Dermis blood vessel endothelial cell (primary cell): ENCODE measurements at places on chromosomes 4 and X.

- no peak for DNase-seq
Observed at GRCh38 chr4:138239491-138239890, 2.7 kb downstream of the SLC7A11 start.

DNA sequence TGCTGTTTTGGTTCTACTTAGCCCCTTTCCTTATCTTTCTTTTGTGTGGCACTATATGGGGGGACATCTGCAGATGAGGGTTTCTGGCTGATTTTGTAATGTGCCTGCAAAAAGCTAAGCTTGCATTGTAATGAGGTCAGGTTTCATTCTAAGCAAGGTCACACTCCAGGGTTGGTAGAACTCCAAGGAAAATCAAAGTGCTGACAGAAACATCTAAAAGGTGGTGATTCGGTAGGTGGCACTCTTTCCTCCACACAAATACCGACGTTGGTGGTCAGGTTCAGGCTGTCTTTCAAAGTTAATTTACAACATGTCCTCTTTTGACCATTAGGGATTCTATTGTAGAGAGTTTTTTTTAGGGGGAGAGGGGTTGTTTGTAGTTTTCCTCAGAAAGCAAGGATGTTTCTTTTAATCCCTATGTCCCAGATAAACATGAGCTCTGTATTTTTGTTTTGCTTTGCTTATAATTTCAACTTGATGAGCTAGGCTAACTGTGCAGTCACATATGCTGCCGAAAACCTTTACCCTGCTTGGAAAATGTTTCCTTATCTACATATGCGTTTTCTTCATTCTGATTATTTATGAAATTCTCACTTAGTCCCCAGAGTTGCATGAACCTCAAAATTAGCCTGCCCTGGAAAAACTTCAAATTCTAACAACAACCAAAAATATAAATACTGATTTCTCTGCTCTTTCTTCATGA is 434.2 kb downstream of the PPARGC1A start:
- DNase-seq, result no peak

GRCh38 chr4:146340798-146341197 is 126.5 kb downstream of the REELD1 start:
- peak; percentile 48 for DNase-seq

DNA sequence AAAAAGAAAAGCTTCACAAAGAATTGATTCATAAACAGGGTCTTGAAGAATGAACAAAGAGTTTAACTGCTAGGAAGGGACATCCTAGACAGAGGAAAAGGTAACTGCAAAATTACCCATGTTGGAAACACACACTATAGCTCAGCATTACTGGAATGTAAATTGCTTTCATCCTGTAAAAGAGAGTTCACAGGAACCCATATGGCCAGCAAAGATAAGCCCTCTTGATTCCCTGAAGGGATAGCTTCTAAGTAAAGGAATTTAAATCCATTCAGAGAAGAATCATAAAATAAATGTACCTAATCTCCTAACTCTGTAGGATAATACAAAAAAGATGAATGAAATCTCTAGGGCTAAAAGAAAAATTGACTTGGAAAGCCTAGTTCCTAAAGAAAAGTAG is 107.1 kb upstream of the INTU start:
- no peak for DNase-seq

- no peak for DNase-seq
Observed at GRCh38 chr4:48149827-48150370, 15.8 kb upstream of the TXK start.

DNA sequence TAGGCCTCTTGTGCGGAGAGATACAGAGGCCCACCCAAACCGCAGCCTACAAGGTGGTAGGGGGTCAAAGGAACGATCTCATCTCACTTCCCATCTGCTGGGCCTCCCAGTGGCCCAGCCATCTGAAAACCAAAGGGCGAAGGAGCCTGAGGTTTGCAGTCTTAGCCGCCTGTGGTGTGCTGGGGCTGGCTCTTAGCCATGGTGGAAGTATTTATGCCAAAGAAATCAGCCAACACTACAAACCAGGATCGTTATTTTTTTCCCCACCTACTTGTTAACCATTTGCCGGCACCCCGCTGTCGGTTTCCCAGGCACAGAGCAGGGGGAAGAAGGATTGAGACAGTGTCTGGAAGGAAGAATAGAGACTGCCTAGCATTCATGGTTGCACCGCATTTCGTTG is 30.9 kb upstream of the CDKL5 start:
- no peak for DNase-seq

DNA sequence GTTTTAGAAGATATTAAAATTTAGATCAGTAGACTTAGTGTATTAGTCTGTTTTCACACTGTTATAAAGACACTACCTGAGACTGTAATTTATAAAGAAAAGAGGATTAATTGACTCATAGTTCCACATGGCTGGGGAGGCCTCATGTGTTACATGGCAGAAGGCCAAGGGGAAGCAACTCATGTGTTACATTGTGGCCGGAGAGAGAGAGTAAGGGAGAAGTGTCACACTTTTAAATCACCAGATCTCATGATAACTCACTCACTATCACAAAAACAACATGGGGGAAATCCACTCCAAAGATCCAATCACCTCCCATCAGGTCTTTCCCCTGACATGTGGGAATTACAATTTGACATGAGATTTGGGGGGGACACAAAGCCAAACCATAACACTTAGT is 1159.7 kb upstream of the PCDH7 start:
- no peak for DNase-seq

GRCh38 chr4:180960743-180961401 is 1282.3 kb upstream of the TENM3 start:
- DNase-seq, result no peak

GRCh38 chr4:176441594-176441993 is 121.8 kb downstream of the SPCS3 start:
- no peak for DNase-seq

- DNase-seq, result no peak
Observed at GRCh38 chrX:112163906-112164305, 81.3 kb upstream of the TRPC5 start.

GRCh38 chr4:55038176-55038890 is 87.1 kb downstream of the KDR start:
- peak; percentile 72 for DNase-seq

- DNase-seq, result peak; percentile 67
Observed at GRCh38 chr4:127870688-127871087, 10.0 kb upstream of the PLK4 start.

GRCh38 chrX:110055616-110056015 is 52.7 kb downstream of the TMEM164 start:
- no peak for DNase-seq

- no peak for DNase-seq
Observed at GRCh38 chr4:139171876-139172691, 4.9 kb downstream of the ELF2 start.

DNA sequence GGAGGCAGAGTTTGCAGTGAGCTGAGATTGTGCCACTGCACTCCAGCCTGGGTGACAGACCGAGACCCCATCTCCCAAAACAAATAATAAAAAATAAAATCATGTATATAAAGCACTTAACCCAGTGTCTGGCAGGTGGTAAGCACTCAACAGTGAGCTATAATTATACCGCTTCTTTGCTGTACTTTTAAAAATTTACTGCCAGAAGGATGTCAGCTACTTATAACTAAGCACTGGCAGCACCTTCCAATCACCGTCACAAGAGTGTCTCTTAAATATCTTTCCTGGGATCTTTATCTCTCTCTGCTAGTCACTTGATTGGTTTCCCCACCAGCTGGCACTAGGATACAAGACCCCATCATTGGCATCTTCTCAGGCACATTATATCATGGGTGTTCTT is 53.9 kb upstream of the DAPP1 start:
- DNase-seq, result no peak

- DNase-seq, result no peak
Observed at GRCh38 chrX:87755493-87755892, 237.9 kb downstream of the KLHL4 start.

GRCh38 chrX:105527759-105528158 is 294.6 kb upstream of the NRK start:
- no peak for DNase-seq
